Activated CD8-positive, alpha-beta T cell treated with anti-CD3 and anti-CD28 coated beads, Interleukin-2, amount 10 ng/mL, durations not matched to agents 7 days and 5 days (primary cell): ENCODE measurements at places on chromosomes 16 and 17. TPM values are rescaled to one million over a fixed set of nuclear protein-coding genes. Genes with fewer than 3 reads are reported as not detected.

DNA sequence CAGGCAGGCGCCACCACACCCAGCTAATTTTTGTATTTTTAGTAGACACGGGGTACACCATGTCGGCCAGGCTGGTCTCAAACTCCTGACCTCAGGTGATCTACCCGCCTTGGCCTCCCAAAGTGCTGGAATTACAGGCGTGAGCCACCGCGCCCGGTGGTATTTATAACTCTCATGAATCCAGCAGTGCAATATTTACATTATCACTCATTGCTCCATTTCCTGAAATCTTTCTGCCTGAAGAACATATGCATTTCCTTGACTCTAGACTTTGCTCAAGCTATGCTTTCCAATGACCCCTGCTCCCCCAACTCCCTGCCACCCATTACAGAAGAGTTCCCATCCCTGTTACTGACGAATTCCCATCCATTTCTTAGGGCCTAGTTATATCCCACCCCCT lies 19.7 kb upstream of the NDUFAB1 start:
- no peak for DNase-seq

DNA sequence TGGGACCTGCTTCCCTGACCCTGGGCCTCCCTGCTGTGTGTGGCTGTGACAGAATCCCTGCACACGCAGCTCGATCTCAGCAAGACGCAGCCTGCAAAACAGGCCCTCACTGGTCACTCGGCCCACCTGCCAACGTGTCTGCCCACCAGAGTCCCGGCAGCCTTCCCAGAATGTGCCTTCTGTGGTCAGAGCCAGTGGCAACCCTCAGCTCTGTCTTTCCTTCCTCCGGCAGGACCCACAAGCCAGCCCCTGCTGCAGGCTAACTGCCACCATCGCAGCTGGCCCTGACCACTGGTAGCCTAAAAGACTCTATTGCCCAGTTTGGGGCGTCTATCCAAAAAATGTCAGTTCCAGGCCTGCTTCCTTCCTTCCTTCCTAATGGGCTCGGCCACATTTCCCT lies 83.2 kb downstream of the LITAF start:
- no peak for DNase-seq

Gene HIRIP3
- 46.4 TPM for total RNA-seq

DNA sequence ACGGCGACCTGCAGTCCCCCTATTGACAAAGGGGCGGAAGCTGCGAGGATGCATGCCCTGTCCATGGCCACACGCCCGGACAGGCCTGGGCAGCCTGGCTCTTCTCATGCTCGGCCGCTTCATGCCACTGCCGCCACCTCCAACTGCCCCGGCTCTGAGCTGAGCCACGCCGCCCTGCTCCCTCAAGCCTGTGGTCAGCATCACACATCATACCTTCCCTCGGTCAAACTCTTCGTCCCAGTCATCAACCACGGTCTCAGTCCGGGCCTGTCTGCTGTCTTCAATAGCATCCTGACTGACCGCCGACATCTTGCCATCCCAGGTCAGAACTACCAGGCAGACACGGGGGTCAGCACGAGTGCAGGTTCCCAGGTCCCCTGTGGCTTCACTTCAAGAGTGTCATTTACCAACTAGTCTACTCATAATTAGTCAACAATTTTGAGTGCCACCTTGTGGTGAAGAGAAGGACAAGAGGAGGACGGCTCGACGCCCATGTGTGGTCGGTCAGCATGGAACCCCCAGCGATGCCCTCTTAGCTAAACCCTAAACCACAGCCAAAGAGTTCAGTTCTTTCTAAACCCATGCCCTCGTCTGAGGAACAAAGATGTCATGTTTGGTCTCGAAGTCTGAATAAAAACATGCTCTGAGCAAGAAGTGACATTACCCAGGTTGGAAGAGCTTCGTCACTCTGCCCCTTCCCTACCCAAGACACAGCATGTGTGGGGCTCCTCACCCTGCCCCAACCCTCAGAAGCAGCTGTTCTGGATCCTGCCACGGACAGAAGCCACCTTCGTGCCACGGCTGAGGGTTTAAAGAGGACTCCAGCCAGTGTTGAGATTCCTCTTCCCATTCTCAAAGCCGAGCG lies 16.9 kb upstream of the CYTH1 start:
- no peak for DNase-seq

Gene TBC1D3C
- total RNA-seq = 0.21 TPM

GRCh38 chr17:3986270-3986938 lies 22.2 kb upstream of the ATP2A3 start:
- no peak for DNase-seq

Gene SLC6A2
- total RNA-seq = not detected

Gene ABCA8
- not detected for total RNA-seq

Gene CTRB1
- total RNA-seq = not detected

Gene CHST5
- total RNA-seq = not detected

GRCh38 chr17:74089380-74089779 lies 114.1 kb upstream of the RPL38 start:
- DNase-seq = no peak

Gene GRIN2C
- total RNA-seq = 0.18 TPM

Gene STH
- not detected for total RNA-seq

Gene GAST
- not detected for total RNA-seq

DNA sequence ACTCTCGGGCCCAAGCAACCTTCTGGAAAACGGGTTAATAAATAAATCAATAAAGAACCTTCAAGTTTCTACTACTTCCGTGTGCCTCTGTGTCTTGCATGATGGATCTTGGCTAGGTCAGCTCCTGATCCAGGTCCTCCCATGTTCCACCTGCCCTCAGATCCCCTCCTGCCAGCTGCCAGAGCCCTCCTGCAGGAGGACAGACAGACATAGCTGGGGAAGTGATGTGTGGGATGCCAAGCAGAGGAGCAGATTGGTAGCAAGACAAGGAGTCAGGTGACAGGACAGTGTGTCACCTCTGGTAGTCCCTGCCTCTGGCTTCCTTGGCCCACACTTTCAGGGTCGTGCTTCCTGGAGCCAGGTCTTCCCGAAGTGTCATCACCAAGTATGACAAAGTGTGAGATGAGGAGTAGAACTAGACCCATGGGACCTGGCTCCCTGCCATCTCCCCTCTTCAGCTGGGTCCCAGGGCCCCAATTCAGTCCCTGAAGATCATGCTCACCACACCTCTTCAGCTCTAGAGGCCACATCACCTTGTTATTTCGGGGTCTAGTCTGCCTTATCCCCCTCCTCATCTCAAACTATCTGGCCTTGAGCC lies 1.0 kb upstream of the EPN3 start:
- no peak for DNase-seq

- DNase-seq = no peak
Measured at GRCh38 chr17:57943140-57943539, 12.1 kb downstream of the CUEDC1 start.

DNA sequence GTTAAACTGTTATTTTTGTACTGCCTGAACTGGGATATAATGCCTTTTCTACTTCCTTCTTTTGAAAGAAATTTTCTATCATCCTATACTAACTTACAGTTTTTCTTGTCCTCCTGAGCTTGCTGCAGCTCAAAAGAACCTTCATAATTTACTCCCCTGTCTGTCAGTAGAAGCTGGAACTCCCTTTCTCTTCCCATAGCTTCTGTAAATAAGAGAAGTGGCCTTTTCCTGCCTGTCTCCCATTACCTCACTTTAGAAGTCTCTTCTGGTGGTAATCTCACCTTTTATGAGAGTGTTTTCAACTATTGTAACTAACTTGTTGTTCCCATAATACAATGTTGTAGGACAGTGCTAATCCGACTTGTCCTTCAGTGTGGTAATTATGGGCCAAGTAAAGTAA lies 246.7 kb upstream of the TBX2 start:
- no peak for DNase-seq

- no peak for DNase-seq
Measured at GRCh38 chr16:30929167-30929566, 5.8 kb downstream of the FBXL19 start.

DNA sequence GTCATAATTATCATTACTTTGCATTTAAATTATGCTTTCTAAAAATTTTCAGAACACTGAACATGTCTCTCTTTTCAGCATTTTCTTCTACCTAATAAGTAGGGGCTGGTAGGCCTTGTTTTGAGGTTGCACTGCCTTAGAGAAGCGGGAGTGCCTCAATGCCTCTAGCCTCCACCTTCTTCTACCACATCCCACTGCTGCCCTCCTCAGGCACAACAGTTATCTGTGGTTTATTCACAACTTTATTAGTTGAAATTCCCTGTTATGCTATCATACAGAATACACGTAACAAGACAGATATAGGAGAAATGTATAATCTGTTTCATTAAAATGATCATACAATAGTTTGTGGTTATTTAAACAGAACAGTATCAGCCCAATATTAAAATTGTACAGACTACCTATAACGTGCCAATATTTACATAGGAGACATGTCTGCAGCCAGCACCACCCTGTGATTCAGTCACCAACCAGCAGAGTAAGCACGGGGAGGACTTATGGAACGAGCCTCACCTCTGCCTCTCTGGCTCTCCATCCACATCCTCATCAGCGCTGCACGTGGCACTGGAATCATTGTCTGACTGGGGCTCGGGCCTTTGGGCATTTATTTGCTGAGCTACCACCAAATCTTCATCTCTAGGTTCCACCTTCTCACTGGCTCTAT lies 101.2 kb downstream of the TTC19 start:
- DNase-seq = no peak

DNA sequence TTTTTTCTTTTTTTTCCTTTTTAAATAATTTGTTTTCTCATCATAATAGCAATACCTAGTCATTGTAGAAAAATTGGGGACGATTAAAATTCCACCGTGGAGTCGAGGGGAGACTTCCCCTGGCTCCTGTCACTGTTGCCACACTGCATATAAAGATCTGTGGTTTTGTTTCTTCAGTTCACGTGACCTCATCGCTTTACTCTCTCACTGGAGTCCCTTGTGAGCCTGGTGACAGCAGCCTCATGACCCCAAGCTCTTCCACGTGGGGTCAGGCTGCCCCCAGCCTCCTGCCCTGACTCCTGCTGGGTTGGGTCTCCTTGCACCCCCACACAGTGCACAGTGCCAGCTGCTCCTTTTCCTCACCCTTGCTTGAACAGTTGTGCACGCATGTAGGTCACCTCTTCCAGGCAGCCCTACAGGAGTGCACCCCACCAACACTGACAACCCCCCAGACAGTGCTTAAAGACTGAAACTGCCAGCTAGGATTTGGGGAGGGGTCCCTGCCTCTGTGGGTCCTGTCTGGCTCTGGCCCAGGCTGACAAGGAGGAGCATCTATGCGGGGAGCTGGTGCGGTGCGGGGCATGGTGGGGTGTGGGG lies 7.3 kb upstream of the METRNL start:
- DNase-seq = no peak

DNA sequence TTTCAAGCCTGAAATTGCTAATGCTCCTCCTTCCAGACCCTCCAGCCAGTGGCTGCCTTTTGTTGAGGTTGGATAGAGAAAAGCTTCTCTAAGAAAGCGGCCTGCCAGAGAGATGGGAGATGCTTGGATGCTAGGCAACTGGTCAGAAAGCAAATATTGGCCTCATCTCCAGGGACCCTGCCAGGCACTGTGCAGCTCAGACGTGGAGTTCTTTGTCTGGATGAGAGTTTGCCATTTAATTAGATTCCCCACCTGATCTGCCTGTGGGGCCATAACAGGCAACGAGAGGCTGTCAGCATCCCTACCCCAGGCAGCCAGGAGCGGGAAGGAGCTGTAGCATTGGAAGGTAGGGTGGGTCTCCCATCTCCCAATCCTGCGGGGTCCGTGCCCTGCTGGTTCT lies 52.7 kb downstream of the ASIC2 start:
- DNase-seq = no peak

DNA sequence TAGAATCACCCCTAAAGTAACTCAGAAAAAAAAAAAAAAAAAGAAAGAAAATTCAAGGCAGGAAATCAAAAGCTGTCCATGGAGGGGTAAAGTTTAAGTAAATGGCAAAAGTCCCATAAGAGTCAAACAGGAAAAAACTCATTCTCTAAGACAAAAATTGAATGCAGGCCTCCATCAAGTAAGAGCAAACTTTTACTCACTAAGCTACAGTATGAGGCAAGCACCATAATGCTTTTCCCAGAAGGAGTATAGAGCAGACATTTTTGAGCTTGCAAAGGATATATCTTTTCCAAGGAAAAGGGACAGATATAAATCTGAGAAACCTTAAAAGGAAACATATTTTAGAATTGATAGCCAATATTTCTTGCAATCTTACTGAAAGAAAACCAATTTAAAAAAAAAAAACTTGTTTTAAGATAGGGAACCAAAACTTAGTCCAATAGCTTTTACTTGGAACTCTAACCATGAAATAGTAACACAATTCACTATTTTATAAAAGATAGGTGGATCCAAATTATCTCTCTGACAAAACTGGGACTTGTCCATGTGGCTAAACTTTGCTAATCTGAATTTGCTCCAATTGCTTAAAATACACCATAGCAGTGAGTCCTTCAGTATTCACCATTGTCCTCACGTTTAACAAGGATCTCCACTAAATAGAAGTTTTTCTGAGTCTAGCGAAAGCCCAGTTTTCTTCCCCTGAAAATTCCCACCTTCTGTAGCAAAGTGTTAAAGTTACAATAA lies 99.8 kb downstream of the CDH11 start:
- no peak for DNase-seq

Gene NPIPA8
- 0.23 TPM for total RNA-seq

- no peak for DNase-seq
Measured at GRCh38 chr17:14048169-14048568, 21.1 kb upstream of the COX10 start.

- DNase-seq = peak; percentile 70
Measured at GRCh38 chr17:46020023-46020761, 21.1 kb downstream of the STH start.

DNA sequence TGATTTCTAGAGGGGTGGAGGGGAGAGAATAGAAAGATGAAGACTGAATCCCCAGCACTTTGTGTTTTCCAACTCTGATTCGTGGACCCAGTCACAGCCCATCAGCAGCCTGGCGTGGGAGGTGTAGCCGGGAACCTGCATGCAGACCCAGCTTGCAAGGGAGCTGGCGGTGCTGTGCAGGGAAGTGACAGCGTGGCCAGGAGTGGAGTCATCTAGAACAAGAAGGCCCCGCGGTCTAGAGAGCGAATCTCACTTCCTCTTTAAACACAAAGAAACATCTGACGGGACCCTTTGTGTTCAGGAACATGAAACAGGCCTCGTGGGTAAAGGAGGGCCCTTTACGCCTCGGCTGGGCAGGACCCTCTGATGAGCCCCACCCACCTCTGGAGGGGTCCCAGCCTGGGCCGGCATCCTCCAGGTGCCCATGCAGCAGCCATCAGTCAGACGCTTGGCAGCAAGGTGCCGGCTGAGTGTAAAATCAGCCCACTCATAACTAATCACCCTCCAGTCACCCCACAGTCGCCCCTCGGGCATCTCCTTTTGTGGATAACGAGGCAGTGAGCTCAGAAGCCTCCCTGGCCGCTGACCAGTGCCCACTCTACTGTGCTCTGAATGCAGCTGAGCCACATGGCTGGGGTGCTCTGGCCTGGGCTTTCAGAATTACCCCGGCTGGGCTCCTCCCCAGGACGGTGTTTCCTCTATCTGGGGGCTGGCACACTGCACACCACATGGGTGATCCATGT lies 4.4 kb downstream of the SNAI3 start:
- peak; percentile 80 for DNase-seq

- DNase-seq = no peak
Measured at GRCh38 chr16:53852678-53853077, 148.7 kb downstream of the FTO start.
